ENCODE measurements at places on chromosomes 16 and 17.

DNA sequence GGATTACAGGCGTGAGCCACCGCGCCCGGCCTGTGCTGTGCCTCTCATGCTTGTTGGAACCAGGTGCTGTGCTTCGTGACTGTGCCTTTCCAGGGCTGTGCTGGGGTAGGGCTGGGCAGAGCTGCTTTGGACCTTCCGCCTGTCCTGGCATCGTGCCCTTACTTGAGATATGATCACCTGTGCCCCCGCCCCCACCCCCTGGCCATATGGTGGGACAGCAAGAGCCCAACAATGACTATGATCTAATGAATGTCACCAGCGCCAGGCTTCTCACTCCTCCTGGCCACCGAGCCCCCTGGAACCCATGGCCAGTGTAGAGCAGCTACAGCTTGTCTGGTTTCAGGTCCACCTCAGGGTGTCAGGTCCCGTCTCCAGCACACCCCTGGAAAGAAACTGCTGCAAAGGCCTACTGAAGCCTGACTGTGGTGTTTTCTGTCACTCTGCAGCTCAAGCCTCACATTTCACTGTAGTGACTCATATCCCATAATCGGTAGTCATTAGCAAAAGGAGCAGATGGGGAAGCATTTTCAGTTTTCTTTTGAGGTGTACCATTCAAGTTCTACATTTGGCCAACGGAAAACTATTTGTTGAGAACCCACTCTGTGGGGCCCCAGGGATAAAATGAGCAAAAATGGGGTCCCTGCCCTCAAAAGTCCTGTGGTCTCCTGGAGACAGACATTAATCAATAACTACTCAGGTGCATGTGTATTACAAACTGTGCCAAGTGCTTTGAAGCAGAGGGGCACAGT is 22.1 kb downstream of the FCSK start:
- no peak for DNase-seq

- DNase-seq: no peak
Observed at GRCh38 chr16:56247808-56248207, 56.5 kb downstream of the GNAO1 start.

GRCh38 chr16:68356249-68356918 is 45.6 kb downstream of the PRMT7 start:
- DNase-seq: no peak

GRCh38 chr16:83681381-83681956 is 126.3 kb upstream of the HSBP1 start:
- DNase-seq: no peak
